ENCODE measurements at places on chromosomes 16 and 17.
A peak's percentile ranks its signal among the peaks of the same experiment; 100 is the strongest.

- DNase-seq = no peak
Measured at GRCh38 chr16:59163371-59164055, 429.4 kb upstream of the GOT2 start.

DNA sequence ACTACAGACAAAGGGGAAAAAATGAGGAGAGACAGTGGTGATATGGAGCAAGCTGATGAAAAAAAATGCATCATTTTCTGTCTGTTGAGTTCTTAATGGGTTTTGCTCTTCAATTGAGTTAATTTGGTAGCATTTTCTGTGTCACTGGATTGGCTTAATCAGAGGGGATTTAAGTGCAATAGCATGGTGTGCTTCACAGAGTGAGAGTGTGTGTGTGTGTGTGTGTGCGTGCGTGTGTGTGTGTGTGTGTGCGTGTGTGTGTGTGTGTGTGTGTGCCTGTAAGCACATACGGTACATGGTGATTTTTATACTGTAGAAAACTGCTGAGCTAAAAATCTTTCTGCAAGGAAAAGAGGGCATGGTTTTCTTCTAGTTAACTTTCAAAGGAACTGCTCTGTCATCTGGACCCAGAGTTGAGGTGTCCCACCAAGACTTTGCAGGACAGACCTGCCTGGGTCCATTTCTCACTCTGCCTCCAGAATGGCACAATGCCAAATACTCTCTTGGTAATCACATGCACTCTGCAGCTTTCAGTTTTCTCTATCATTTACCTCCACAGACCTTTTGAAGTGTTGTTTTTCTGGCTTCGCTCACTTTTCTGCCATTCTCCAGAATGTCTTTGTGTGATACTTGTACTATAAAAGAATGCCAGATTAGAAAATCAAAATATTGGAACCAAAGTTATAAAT is 952.6 kb upstream of the SOX9 start:
- DNase-seq = no peak

- DNase-seq = no peak
Measured at GRCh38 chr16:8739989-8740704, 57.3 kb downstream of the TMEM186 start.

DNA sequence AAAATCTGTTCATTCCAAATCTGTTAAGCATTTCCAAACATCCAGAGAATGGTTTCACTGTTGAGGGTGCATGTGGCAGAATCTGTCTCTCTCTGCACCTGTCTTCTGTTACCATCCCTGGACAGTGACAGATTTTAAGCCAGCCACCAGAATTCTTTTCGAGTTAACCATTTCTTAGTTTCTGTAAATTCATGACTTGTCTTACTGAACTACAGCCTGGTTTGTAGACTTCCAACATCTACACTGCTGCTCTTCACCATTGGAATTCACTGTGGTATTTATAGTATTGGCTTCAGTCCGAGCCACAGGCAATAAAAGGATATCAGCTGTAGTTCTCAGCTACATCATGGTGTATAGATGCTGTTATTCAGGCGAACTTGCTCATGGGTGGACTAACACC is 47.6 kb downstream of the GOSR1 start:
- peak; percentile 16 for DNase-seq

- DNase-seq = peak; percentile 3
Measured at GRCh38 chr16:74984194-74984528, 762 bp downstream of the WDR59 start.

DNA sequence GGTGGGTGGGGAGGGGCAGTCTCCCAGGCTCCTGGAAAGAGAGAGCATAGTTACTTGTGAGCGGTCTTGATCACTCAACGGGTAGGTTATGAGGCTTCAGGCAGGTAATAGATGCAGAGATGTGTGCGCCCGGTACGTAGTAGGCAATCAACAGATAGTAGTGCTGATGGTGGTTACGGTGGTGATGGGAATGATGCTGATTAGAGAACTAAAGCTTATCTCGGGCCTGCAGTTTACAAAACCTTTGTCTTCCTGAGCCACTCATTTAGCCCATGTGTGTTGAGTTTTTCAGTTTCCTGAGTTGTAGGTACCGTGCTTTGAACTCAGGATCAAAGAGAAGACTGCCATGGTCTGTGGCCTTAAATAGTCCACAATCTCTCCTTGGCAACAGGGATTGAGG is 401.0 kb downstream of the SNX29 start:
- DNase-seq = no peak

DNA sequence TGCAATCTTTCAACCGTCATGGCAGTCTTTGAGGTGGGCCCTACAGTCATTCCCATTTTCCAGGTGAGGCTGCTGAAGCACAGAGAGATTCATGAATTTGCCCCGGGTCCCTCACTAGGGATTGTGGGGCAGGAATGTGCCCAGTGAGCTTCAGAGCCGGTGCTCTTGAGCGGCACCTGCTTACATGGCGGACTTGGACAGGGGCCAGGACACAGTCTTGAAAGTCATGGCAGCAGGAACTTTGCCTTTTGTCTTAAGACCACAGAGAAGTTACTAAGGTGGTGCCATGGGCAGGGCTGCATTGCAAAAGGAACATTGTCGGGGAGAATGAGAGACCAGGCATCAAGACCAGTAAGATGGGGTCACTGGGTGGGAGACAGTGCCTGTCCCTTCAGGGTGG is 363.4 kb downstream of the FOXL1 start:
- no peak for DNase-seq

DNA sequence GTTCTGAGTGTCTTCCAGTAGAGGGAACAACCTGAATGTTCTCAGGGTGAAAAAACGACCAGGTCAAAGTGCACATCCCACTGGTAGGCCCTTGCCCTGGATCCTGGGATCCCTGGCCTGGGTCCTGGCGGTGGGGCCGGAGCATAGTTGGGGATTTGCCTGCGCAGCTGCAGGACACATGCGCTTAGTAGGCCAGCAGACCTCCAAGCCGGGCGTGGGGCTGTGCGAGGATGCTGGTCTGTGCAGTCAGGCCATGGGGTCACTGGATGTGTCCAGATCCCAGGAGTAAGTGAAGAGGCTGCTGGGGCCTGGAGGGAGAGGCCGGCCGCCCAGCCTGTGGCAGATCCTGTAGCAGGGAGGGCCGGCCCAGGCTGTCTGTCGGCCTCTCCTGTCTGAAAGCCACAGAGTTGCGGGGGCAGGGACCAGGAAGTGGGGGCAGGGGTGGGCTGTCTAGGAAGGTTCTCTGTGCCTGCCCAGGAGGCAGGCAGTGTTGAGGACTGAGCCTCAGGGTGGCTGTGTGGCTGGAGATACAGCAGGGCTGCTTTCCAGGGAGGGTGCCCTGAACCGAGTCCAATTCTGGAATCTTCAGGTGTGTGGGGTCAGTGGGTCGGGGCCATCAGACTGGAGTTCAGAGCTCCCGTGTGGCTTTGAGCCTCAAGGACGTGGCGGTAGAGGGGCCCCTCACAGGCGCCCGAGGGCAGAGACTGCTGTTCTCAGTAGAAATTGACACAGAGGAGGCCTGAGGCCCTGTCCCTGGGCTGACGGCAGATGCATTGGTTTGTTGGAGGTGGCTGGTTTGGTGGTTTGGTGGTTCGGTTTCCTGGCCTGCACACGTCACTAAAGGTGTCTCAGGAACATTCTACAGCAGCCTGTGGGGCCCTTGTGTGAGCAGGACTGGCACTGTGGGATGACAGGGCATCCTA is 17.2 kb upstream of the NUDT16L1 start:
- no peak for DNase-seq

GRCh38 chr17:40230670-40231069 is 11.6 kb downstream of the WIPF2 start:
- DNase-seq = no peak

DNA sequence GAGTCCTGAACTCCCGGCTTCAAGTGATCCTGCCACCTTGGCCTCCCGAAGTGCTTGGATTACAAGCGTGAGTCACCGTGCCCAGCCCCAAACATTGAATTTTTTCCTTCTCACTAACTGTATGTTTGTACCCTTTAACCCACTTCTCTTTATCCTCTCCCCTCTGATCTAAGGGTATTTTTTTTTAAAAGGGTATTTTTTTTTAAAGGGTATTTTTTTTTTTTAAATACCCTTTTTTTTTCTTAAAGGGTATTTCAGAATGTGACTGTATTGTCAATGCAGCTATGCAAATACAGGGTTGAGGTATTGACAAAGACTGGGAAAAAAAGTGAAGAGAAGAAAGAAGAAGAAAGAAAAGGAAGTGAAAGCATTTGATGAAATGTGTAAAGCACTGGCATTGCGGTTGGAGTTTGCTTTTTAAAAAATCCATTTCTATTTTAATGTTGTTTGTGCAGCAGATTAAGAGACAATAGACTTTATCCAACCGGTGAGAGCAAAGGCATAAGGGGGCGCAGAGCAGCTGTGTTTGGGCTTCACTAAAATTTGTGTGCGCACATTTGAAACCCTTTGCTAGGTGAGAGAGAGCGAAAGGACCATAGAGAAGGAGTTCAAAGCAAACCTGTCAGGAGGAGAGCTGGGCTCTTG is 42.4 kb downstream of the SYT17 start:
- peak; percentile 4 for DNase-seq

DNA sequence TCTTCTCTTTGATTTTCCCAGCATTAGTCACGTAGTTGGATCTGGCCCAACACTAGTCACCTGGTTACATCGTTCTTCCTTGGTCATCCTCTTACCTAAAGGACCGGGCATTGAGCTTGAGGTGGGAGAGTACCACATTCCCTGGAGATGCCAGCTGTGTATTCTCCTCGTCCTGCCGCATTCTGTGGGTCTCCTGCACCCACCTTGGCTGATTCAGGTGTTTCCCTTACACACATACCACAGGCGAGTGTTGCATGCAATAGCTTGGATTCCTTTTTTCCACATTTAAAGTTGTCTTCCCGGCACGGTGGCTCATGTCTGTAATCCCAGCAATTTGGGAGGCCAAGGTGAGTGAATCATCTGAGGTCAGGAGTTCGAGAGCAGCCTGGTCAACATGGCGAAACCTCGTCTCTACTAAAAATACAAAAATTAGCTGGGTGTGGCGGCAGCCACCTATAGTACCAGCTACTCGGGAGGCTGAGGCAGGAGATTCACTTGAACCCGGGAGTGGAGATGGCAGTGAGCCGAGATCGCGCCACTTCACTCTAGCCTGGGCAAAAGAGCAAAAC is 21.6 kb upstream of the CLEC18C start:
- DNase-seq = no peak

DNA sequence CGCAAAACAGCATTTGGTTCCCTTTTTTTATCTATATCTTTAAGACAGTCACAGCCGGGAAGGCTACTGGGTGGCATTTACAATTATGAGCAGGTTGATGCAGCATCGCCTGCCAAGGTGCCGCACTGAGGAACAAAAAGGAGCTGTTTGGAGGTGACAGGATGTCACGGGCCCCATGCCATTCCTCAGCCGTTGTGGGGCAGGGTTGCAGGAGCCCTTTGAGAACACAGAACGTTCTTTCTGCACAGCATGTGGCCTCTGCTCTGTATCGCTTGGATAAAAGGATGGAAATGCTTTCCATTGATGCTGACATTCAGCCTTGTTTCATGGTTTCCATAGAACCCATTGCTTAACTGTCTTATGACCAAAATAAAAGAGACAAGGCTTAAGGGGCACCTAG is 141.9 kb upstream of the CDH5 start:
- no peak for DNase-seq

GRCh38 chr16:86909359-86910160 is 331.2 kb downstream of the FOXL1 start:
- DNase-seq = no peak

DNA sequence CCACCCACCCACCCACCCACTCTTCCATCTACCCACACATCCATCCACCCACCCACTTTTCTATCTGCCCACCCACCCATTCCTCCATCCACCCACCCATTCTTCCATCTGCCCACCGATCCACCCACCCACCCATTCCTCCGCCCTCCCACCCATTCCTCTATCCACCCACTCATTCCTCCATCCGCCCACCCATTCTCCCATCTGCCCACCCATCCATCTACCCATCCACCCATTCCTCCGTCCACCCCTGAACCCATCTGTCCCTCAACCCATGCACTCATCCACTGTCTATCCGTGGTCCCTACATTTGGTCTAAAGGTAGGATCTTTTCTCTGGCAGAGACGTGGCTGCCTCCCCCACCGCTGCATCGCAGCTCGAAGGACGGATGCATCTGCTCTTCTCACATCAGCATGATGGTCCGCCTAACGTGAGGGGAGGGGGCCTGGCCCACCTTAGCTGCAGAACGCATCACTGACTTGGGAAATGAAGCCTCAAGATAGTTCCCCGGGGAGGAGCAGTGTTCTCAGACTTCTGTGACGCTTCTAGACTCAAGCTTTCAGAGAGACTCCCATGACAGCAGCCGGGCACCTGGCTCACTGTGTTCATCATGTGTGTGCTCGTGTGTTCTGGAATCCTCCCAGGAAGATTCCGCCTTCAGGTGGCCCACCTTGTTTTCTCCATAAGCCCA is 17.2 kb upstream of the GSE1 start:
- DNase-seq = no peak

DNA sequence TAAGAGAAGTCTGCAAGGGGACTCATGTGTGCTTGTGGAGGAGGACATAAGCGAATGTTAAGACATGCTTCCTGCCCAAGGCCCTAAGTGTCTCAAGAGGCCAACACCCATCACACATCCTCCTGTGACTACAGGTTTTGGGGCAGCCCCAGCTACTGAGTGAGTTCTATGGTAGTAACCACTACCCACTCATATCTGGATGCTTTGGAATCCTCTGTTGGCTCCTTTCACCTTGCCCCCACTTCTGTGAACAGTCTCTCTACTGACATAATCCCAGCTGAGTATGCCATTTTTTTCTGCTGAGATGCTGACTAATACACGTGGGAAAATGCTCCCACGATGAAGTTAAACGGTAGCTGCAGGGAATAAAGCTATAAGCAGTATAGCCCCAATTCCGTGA is 153.5 kb downstream of the VPS53 start:
- peak; percentile 66 for DNase-seq

GRCh38 chr16:49194537-49195236 is 87.0 kb downstream of the CBLN1 start:
- DNase-seq = no peak

GRCh38 chr16:30184891-30185682 is 1.7 kb downstream of the CORO1A start:
- no peak for DNase-seq

Measured in astrocyte of the spinal cord (primary cell).